Non-pigmented ciliary epithelial cell (primary cell): ENCODE measurements at places on chromosomes 1 and 21.

GRCh38 chr1:1625824-1626206 is 6.2 kb upstream of the MMP23B start:
- DNase-seq, result no peak

- no peak for DNase-seq
Measured at GRCh38 chr1:60504206-60504840, 430.8 kb upstream of the C1orf87 start.

DNA sequence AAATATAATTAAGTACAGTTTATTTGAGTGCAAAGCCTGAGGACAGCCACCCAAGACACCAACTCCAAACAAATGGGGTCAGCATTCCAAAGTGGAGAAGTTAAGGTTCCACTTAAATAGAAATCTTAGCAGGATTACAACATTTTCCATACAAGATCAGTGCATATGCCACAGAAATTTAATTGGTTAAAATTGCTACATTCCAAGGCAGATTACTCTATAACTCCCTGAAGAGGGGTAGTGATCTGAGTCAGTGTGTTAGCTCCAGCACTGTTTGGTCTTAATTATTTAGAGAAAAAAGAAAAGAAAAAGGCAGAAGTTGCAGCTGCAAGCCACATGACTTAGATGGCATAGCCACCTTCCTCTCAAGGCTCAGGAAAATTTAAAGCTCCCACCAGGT is 297.5 kb downstream of the HHIPL2 start:
- no peak for DNase-seq

DNA sequence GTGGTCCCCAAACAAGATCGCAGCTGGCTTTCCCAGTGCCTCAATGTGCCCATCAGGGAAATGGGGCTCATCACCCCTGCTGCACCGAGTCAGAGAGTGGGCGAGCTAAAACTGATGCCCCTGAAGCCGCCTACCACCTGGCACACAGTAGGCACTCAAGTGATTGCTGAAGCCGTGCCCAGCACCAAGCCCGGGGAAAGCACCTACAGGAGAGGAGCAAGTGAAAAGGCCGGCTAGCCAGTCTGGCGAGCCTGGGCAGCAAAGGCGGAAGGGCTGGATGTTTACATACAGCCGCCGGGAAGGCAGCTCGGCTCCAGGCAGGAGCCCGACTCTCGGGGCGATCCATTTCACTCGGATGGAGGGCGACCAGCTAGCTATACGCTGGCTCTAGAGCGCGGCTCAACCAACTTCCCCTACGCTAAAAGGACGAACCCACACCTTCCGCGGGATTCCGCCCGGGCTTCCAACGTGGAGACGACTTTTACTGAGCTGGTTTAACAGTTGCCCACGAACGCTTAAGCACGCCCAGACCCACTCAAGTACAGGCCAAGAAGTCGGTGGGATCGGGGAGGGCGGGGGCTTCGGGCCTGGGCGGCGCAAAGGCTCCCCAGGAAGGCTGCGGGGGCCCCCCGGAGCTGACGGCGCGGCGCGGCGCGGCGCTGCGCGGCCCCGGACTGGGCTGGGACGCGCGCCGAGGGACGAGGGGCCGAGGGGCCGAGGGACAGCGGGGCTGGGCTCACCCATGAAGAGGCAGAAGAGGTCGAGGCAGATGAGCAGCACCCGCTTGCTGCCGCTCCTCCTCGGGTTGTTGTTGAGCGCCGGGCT is 1.0 kb downstream of the PLPP3 start:
- DNase-seq, result no peak

DNA sequence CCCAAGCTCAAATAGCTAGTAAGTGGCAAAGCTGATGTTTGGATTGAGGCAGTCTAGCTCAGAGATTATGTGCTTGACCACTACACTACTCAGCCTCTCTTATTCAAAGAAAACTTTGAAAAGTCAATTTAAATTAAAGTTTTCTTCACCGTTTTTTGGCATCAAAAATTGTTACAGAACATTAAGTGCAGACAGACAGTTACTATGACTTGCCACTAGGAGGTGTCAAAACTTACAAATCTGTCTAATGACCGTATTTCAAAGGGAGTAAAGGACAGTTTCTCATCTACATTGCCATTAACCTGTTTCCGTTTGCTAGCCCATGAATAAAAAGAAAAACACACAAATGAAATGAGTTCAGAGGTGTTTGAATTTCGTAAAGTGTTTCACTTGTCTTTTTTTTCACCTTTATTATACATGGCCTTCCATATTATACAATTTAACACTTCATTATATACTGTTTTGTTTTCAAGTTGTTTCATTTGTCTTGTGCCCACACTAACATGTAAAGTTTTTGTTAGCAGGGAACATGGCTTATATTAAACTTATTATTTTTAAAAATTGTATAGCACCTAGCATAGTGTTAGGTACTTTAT is 57.4 kb upstream of the MTF2 start:
- no peak for DNase-seq

DNA sequence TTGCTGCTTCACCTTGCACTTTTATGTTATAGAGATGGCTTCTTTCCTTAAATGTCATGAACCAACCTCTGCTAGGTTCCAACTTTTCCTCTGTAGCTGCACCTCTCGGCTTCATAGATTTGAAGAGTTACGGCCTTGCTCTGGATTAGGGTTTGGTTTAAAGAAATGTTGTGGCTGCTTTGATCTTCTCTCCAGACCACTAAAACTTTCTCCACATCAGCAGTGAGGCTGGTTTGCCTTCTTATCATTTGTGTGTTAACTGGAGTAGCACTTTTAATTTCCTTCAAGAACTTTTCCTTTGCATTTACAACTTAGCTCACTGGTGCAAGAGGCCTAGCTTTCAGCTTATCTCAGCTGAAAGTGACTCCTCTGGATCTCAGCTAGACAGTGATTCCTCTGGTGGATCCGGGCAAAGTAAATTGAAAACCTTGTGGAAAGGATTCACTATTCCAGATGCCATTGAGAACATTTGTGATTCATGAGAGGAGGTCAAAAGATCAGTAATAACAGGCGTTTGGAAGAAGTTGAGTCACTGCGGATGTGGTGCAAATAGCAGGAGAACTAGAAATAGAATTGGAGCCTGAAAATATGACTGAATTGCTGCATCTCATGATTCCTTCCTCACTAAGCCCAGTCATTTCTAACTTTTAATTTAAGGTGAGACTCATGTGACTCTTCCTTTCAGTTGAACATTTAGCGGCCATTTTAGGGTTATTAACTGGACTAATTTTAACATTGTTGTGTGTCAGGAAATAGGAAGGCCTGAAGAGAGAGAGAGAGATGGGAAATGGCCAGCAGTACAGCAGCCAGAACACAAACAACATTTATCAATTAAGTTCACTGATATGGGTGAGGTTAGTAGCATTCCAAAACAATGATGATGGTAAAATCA is 16.2 kb upstream of the RGS1 start:
- DNase-seq, result peak; percentile 96

GRCh38 chr1:46420533-46420915 is 26.4 kb downstream of the FAAH start:
- no peak for DNase-seq

DNA sequence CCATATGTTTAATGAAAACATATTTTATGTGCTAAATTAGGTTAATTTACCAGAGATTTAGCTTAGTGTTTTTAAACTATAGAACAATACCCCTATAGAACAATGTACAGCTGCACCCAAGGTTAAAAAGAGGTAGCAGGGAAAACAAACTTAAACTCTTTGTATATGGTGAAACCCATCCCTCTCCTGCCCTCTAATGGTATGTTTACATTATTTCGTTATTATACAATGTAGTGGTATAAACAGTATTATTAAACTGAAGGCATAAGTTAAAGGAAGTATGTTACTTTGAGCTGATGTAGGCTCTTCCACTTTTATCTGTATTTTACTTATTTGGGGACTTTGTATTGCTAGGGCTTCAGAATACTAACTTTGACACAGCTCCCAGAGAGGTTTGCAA is 16.7 kb upstream of the ZYG11A start:
- DNase-seq, result no peak

GRCh38 chr1:147390185-147390542 is 147.7 kb downstream of the CHD1L start:
- no peak for DNase-seq

GRCh38 chr1:89980605-89981004 is 14.3 kb upstream of the ZNF326 start:
- no peak for DNase-seq

- DNase-seq, result no peak
Measured at GRCh38 chr1:68470388-68470970, 20.7 kb upstream of the RPE65 start.

- DNase-seq, result no peak
Measured at GRCh38 chr1:3727042-3727824, 25.0 kb upstream of the CCDC27 start.

- no peak for DNase-seq
Measured at GRCh38 chr1:175493321-175494010, 249.9 kb downstream of the TNR start.

DNA sequence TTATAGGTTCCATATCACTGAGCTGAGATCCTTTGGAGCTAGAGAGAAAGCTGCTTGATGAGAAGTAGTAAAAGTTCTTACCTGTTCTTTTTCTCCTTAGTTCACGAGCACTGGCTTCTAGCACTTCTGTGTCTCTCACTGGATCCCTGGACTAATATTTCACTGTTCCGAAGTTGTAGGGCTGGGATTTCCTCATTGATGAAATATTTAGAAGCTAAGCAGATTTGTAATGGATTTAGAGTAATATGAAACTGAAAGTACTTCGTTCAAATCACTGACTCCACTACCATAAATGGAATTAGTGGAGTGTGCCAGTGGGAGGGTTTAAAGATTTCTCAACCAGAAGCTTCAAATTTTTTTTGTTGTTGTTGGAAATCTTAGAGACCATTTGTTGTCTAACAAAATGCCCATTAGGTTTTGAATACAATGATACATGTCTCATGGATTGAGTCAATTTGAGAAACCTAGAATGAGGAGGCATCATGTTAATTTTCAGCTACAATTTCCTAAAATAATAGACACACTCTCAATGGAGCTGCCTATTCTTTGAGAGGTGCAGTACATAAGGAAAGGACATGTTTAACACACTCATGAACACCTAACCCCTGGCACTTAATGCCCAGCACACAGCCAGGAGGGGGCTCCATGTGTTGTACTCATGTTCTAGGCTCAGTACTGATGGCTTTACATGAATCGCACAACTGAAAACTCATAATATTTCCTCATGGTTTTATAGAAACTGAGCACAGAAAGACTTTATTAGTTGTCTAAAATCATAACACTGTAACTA is at the start of gene GBP1:
GBP1 (minus strand) TSS at position 130 of the 790 bp plus-strand sequence. CDS start 1,974 bp downstream, outside the sequence.
- DNase-seq, result peak; percentile 65

DNA sequence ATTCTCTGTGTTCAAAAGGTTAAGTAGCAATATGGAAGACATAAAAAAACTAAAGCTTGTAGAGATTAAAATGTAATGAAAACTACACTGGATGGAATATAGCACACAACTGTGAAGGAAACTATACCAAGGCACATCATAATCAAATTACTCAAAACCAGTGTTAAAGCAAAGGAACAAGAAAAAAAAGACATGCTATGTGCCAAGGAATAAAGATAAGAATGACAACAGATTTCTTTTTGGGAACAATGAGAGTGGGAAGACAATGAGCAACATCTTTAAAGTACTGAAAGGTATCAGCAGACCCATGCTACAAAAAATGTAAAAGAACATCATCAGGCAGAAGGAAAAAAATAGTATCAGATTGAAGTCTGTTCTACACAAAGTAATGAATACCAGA is 157.8 kb downstream of the VPS13D start:
- no peak for DNase-seq

DNA sequence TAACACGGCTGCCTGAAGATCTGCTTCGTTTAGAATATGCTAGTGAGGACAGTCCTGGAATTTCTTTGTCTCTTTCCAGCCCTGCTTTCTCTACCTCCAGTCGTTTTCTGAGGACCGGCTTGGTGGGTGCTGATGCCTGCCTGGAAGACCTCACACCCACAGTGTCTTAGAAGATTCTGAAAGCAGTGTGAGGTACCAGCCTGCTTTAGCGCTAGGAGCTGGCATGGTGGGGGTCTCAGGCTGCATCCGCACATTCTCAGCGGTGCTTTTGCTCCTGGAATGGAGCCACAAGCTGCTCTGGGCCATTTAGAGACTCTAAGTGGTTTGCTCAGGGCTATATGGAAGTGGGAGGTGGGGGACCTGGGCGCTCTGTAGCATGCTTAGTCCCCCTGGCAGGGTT is 61.4 kb downstream of the CD247 start:
- DNase-seq, result no peak

GRCh38 chr1:72693376-72693775 is 411.0 kb upstream of the NEGR1 start:
- DNase-seq, result no peak

DNA sequence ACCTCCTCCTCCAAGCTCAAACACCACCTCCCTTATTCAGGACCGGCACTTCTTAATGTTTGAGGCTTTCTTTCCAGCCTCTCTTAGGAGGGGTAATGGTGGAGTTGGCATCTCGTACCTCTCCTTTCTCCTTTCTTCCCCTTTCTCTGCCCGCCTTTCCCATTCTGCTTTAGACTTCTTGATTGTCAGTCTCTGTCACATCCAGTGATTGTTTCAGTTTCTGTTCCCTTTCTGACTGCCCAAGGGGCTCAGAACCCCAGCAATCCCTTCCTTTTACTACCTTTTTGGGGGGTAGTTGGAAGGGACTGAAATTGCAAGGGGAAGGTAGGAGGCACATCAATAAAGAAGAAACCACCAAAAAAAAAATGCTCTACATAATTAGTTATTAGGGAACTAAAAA is 5.6 kb downstream of the ELK4 start:
- DNase-seq, result no peak

DNA sequence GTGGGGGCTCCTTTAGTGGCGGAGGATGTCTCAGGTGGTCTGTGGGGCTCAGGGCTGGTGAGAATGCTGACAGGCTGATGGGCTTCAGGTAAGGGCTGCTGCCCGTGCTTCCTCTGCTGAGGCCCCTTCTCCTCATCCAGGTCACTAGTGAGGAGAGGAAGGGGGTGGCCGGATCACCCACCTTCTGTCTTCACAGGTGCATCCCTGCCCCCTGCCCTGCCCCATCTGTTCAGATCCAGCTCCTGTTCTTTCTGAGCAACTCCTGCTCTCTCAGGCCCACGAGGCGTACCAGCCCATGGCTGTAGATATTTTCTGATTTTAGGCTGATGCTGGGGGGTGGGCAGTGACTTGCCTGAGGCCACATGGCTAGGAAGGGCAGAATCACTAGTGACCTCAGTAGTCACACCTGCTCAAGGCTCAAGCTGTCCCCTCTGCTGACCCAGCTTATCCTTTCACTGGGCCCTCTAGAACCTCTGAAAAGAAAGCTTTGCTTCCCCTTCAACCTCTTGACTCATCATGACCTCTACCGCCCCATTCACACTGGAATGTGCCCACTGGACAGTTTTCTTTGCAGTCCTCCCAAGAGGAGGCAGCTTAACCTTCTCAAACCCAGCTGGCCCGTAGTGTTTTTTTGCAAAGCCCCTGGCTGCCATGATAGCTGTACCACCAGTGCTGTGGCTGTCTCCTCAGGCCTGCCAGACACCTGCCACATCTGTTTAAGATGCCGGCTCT is 14.8 kb downstream of the DCST2 start:
- DNase-seq, result no peak

GRCh38 chr1:204819495-204819894 is 51.2 kb upstream of the NFASC start:
- no peak for DNase-seq

DNA sequence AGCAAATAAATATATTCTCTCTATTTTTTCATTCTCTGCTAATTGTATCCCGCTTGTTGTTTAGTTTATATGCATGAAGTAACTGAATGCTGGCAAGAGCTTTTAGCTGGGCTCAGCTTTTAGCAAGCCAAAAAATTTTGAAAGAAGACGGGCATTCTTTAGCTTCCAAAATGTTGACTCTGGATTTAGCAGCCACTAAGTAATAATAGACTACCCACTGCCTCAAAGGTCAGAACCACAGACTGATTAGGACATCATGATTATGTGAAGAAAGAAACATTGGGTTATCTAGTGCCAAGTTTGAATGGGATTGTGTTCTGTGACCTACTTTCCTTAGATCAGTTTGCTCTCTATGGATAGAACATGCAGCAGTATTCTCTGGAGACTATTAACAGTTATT is 80.3 kb upstream of the DPH5 start:
- DNase-seq, result peak; percentile 10
